NCI-H2171 treated with DMSO at 0.1 percent for 48 hours (cell line): ENCODE measurements at places on chromosomes 6 and 20.

DNA sequence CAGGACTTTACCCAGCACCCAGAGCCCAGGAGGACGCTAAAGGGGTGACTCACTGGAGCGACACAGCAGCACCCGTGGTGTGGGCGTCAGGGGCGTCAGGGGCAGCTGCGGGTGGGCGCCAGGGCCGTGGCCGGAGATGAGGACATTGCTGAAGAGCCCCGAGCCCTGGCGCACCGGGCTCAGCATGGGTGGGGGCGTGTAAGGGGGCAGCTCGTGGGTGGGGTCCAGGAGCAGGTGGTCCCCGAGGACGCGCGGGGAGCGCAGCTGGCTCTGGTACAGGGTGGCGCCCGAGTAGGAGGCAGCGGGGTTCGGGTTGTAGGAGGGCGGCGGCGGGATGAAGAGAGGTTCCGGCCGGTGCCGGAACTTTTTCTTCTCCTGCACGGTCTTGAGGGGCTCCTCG is 41.6 kb upstream of the MRPS10 start:
- DNase-seq: no peak

- DNase-seq: no peak
Measured at GRCh38 chr20:7879883-7880282, 60.4 kb downstream of the HAO1 start.

- peak; percentile 7 for DNase-seq
Measured at GRCh38 chr6:100846276-100846675, 34.9 kb downstream of the ASCC3 start.

GRCh38 chr6:47809873-47810272 is 28.0 kb downstream of the OPN5 start:
- no peak for DNase-seq

GRCh38 chr6:53361549-53362031 is 12.8 kb upstream of the ELOVL5 start:
- no peak for DNase-seq

DNA sequence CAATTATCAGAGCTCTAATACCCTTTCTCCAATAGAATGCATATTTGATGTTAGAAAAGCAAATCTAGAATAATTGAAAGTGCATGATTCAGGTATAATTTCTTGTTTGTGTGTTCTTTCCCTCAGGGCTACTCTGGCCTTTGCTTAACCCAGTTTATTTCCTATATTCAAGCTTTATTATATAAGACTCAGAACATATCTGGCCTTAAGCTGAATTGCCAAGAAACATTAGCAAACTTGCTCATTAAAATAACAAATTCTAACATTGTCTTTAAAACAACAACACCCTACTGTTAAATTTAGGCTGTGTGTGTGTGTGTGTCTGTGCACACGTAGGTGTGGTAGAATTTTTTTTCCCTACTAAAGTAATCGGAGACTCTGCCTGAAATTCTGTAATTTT is 426.5 kb downstream of the UTRN start:
- DNase-seq: no peak

DNA sequence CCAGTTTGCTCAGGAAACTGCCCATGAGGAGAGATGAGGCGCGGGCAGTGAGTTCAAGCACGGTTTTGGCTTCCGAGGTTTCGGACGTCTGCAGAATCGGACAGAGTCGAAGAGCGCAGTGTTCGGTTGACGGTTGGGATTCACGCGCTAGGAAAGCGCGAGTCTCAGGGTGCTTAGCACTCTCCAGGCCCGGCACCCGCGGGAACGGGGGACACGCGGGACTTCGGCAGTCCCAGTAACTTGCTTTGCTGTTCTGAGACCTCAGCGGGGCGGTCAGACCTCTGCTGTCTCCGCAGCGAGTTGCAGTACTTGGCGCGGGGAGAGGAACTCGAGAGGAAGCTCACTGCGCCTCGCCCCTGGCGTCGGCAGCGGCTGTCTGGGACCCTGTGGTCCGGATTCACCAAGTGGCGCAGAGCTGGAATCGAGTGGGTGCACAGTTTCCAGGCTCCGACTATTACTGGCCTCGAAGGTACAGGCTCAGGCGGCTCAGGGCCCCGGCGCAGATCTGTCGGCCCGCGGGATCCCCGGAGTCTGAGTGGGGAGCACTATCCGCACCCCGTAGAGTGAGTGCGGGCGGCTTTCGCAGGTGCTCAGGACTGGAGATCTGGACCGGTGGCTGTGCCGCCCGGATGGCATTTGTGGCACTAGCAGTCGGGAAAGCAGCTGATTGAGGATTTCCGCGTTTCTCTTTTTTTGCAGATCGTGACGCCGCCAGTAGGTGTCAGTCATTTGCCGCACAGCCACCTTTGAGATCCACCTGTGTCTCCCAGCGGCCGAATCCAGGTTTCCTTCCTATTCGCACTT is at the start of gene POM121L2:
Gene POM121L2 (minus strand): TSS at position 128 of the 804 bp plus-strand sequence. CDS start 103 bp downstream, at position 25.
- DNase-seq: peak; percentile 70

- no peak for DNase-seq
Measured at GRCh38 chr20:22740829-22741228, 156.5 kb upstream of the FOXA2 start.

GRCh38 chr6:32568561-32568960 is 21.1 kb downstream of the HLA-DRB1 start:
- no peak for DNase-seq

GRCh38 chr6:160662429-160662828 is 1.6 kb downstream of the LPA start:
- DNase-seq: no peak

- DNase-seq: no peak
Measured at GRCh38 chr6:144896871-144897270, 611.7 kb downstream of the UTRN start.

DNA sequence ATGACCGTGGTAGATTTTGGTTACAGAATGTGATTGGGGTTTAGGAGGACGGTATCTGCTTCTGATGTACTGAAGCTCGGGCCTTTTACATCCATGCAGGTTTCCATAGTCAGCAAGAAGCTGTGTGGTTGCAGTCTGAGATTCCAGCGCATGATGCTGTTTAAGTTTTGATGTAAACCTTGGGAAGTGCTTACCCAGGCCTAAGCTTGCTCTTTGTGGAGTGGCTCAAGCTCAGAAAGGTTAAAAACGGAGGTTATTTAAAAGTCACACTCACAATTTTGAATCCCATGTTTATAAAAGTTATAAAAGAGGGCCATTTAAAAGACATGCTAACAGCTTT is 121.4 kb downstream of the TIAM2 start:
- no peak for DNase-seq

- DNase-seq: no peak
Measured at GRCh38 chr6:16069222-16069621, 59.7 kb upstream of the MYLIP start.

DNA sequence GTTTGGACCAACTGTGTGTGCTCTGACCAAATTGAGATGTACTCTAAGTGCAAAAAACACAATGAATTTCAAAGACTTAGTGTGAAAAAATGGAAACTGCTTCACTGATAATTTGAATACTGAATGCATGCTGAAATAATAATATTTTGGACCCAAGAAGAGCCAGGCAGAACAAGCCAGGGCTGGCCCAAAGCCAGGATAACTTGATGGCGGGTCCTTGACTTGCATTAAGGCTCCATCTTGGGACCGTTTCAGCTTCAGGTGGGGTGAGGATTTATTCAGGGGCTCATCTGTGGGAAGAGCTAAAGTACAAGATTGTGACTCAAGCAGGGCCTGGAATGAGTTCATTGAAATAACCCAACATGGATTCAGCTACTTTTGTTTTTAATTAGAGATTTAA is 921.9 kb downstream of the QKI start:
- no peak for DNase-seq

GRCh38 chr6:24613361-24614042 is 32.5 kb downstream of the KIAA0319 start:
- peak; percentile 21 for DNase-seq

- DNase-seq: no peak
Measured at GRCh38 chr20:46350986-46351267, 42.6 kb upstream of the CDH22 start.

GRCh38 chr6:7108964-7109836 is 1.4 kb downstream of the RREB1 start:
- peak; percentile 35 for DNase-seq

DNA sequence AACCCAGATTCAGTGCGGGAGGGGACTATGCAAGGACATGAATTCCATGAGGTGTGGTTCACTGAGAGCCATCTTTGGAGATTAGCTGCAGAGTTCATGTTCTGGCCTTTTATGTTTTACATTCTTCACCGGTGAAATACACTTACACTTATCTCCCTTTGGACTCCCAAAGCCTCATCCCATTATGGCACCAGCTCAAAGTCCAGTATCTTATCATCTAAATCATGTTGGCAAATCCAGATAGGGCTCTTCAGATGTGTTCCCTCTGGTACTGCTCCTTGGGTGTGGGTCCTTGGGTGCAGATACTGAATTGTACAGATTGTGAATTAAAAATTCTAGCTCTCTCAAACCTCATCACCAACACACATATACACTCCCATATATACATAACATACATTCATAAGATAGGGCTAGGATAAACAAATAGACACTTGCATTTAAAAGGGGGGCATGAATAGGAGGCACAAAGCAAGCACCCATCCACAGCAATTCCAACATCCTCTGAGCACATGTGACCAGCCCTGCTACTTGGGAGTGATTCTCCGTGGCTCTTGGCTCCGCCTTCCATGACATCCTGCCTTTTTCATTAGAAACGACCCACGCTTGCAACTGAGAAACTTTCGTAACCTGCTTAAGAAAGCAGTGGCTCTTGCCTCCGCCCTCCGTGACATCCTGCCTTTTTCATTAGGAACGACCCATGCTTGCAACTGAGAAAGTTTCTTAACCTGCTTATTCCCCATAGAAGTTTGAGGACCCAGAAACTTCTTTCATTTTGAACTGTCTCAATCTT is 53.6 kb upstream of the LRRC1 start:
- DNase-seq: no peak

GRCh38 chr20:33667676-33668465 is 1.1 kb downstream of the ACTL10 start:
- peak; percentile 44 for DNase-seq

GRCh38 chr6:25497383-25498040 is 154.5 kb upstream of the SCGN start:
- DNase-seq: no peak

DNA sequence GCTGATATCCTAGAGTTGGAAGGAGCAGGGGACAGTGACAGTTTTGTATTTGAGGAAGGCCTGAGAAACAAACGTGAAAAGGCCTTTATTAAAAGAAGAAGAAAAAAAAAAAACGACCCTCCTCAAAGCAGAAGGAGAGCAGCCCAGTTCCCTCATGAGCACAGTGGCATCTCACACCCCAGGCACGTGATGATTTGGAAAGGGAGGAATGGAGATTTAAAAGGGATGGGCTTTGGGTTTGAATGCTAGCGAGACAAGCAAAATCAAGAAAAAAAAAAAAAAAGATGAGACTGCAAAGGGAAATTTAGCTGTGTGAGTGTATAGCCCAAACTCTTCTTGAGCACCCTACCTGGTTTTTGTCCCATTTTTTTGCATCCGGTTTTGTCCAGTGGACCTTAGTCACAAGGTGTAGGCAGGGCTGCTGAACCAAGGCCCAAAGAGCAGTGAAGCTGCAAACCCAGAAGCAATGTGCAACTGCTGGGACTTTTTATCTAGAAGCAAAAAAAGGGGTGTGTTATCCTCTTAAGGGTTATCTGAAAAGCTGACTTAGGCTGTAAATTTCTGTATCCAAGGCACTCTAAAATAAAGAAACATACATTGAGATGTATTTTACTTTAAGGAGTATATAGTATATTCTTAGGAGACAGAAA is 54.5 kb upstream of the RREB1 start:
- DNase-seq: no peak

DNA sequence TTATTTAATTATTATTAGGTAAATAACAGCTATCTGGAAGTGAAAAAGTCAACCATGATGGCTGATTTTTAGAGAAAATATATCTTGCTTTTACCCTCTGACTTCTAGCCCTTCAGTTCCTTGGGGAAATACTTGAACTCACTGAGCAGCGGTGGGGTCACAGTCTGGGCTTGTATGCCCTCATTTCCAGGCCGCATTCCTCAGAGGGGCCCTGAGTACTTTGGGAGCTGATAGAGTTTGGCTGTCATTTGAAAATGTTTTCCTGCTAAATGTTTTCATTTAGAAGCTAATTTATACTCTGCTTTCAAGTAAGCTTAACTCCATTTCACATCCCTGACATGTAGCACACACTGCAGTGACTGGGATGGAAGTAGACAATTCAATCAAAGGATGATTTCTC is 1028.5 kb downstream of the KIF16B start:
- DNase-seq: no peak

DNA sequence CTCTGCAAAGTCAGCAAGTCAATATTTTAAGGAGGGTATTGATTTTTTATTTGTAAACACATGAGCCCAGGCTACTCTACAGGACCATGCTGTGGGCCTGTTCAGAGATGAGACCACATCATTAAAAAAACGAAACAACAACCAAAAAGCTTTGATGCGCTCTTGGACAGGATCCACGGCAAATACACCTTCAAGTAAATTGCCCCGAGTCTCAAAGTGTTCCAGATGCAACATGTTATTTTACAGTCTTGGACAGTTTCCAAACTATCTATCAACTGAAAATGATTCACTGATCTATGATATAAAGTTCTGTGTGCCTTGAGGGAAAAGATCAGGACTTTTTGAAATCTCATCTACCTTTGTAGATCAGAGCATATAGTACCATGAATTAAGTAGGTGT is 25.8 kb upstream of the CARMIL1 start:
- DNase-seq: peak; percentile 70

GRCh38 chr6:145423936-145424335 is 311.4 kb downstream of the EPM2A start:
- DNase-seq: no peak

GRCh38 chr20:15320941-15321340 is 983.5 kb upstream of the FLRT3 start:
- no peak for DNase-seq

- no peak for DNase-seq
Measured at GRCh38 chr20:48383252-48383651, 444.5 kb downstream of the PREX1 start.

DNA sequence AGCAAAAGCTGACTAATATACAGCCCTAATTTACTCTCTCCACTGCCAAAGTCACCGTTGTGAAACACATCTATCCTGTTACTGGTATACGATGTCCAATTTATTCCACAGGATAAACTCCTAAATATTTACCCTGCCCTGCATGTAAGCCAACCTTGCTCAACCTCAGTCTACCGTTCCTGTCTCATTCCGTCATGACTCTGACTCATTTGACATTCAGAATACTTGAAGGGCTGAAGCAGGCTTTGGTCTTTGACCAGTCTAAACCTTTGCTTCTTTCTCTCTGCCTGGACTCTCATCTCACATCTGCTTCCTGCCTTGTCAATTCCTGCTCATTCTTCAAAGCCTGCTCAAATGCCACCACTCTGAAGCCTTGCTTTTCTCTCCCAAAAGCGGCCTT is 157.5 kb downstream of the SCP2D1 start:
- no peak for DNase-seq

DNA sequence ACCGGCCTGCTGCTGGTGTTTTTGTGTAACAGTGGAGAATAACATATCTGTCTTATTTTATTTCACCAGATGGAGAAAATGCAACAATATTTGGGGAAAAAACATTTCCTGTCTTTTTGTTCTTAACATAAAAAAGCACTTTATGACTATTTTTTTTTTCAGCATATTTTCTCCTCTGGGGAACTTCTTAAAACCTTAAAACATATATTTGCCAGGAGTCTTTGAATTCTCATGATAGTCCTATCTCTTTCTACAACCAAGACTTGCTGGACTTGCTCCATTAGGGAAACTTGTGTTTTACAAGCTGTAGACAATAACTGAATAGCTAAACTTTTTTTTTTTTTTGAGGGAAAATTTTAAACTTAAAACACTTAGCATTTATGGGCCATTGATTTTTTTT is 98.6 kb upstream of the PRDM1 start:
- no peak for DNase-seq
